ENCODE measurements at places on chromosomes 6 and 20.
A peak's percentile ranks its signal among the peaks of the same experiment; 100 is the strongest.

DNA sequence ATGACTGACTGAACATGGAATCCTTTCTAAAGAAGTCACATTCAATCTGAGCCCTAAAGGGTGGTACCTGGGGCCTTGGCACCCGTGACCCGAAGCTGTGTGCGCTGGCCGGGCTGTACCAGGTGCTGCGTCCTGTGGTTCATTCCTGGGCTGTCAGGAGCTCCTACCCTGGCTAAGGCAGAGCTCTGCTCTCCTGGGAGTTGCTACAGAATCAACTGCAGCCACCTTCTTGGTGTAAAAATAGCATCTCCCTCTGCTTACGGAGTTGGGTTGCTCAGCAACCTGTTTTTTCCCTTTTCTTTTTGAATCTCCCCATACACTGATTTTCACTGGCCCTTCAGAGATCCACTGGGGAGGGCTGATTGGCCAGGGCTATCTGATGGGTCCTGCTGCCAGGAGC is 236.6 kb upstream of the PDE10A start:
- DNase-seq, result no peak

GRCh38 chr6:116616737-116617053 is 416 bp downstream of the RSPH4A start:
- DNase-seq, result no peak

- no peak for DNase-seq
Observed at GRCh38 chr20:3172126-3172932, 1.0 kb downstream of the LZTS3 start.

GRCh38 chr6:95087394-95088097 is 489.8 kb upstream of the MANEA start:
- no peak for DNase-seq

DNA sequence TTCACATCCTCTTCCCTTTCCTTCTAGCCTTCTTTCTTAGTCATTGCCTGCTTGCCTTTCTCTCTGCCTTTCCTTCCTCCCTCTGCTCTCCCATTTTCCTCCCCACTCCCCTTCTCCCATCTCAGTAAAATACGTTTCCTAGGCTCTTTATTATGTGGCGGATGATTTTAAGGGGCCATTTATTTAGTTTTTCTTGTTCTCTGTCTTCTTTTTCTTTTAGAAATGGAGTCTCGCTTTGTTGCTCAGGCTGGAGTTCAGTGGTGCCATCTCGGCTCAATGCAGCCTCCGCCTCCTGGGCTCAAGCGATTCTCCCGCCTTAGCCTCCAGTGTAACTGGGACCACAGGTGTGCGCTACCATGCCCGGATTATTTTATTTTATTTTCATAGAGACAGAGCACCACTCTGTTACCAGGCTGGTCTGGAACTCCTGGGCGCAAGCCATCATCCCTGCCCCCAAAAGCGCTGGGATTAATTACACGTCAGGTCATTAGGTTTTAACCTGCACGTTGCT is 1.5 kb downstream of the MTHFD1L start:
- DNase-seq, result no peak

- peak; percentile 10 for DNase-seq
Observed at GRCh38 chr6:149209871-149210775, 107.4 kb upstream of the TAB2 start.

- DNase-seq, result no peak
Observed at GRCh38 chr6:36110863-36111262, 19.4 kb upstream of the MAPK13 start.

GRCh38 chr20:39067526-39068216 is 105.5 kb downstream of the DHX35 start:
- no peak for DNase-seq

DNA sequence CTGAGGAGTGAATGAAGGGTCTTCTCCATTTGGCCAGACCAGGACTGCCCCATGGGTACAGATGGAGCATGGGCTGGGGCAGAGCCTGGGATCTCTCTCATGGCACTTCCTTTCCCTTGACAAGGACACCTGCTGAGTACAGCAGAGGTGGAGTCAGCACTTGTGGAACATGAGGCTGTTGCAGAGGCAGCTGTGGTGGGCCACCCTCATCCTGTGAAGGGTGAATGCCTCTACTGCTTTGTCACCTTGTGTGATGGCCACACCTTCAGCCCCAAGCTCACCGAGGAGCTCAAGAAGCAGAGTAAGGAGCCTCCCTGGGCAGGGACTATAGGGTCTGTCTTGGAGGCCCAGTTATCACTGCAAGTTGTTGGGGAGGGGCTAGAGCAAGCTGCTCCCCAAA is 29.6 kb downstream of the GSS start:
- DNase-seq, result no peak

GRCh38 chr6:13508711-13509705 is 21.6 kb upstream of the GFOD1 start:
- DNase-seq, result no peak

GRCh38 chr20:52303281-52303950 is 111.8 kb upstream of the ZFP64 start:
- no peak for DNase-seq
